ENCODE measurements at places on chromosomes 4 and X.

DNA sequence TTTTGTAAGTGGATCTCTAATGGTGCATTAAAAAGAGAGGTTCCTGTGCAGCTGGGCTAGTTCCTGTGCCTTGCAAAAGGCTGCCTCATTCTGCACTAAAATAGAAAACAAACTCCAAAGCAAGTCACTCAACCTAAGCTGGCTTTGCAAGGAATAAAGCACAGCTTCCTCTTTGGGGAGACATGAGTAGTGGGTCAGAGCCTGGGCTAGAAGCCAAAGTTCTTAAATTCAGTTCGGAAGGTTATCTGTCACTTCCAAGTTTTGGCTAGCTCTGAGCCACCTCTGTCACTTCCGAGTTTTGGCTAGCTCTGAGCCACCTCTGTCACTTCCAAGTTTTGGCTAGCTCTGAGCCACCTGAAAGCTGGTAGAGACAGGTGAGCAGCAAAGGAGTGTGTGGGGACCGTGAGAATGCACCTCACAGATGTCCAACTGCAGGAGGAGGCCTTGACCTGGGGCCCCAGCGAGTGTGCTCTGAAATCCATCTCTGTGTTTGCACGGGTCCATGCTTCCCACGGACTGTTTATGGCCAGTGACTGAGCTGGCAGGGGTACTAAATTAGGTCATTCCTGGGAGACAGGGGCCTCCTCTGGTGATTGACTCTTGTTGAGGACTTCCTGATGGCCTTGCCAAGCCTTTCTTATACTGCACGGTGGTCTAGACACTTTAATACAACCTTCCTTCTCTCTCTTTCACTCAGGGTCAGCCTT is 36.4 kb upstream of the MAMLD1 start:
- no peak for DNase-seq

GRCh38 chrX:153411988-153412574 is 809 bp downstream of the ZFP92 start:
- DNase-seq = no peak

- no peak for DNase-seq
Measured at GRCh38 chrX:94123062-94123461, 449.1 kb downstream of the FAM133A start.

DNA sequence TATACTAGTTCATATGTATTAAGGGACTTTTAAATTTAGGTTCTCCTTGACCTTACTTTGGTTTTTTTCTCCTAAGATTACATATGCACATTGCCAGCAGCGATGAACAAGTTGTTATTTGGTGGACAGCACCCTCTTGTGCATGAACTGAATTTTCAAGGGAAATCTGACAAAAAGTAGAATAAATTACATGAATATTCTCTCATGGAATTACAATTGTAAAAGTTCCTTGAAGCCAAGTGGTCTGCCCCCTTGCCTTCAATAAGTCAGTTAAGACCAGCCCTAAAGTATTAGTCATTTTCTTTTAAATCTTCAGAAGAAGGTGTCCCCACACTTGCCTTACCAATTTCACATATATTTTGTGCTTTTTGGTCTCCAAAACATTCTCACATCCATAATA is 30.7 kb upstream of the SMARCA5 start:
- peak; percentile 71 for DNase-seq

GRCh38 chr4:176635372-176636261 is 157.1 kb downstream of the VEGFC start:
- peak; percentile 29 for DNase-seq

- peak; percentile 92 for DNase-seq
Measured at GRCh38 chr4:4575284-4576211, 33.7 kb upstream of the STX18 start.

DNA sequence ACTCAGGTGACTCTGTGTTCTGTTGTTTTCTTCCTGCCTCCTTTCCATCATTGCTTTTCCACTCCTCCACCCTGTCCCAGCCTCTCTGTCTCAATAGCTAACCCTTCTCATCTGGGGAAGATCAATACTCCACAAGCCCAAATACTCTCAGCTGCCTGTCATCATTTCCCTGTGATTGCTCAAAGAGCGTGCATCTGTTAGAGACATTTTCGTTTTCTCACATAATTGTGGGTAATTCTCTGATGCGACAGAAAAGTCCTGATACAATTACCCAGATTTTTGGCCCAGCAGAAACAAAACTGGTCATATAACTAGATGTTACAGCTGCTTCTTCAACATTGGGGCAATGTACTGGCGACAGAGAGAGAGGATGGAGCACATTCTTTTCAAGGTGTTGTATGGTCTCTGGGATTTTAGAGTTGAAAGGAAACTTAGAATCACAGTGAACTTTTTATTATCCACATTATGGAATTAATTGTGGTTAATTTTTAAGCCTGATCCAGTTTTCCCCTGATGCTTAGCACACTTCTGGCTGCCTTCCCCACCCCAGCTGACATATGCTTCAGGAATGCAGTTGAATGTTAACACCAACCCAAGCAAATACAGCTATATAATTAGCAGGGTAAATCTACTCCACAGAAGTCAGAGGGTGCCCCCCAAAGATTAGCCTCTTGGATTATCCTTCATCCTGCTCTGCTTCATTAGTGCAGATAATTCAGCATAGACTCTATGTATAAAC is 171.4 kb upstream of the ANXA3 start:
- DNase-seq = peak; percentile 22

Measured in eye (tissue), 1 donor.